ENCODE measurements at places on chromosomes 4 and X. TPM values are rescaled to one million over a fixed set of nuclear protein-coding genes. Genes with fewer than 3 reads are reported as not detected.

The PDZD4 gene
- 21.0 TPM for total RNA-seq

DNA sequence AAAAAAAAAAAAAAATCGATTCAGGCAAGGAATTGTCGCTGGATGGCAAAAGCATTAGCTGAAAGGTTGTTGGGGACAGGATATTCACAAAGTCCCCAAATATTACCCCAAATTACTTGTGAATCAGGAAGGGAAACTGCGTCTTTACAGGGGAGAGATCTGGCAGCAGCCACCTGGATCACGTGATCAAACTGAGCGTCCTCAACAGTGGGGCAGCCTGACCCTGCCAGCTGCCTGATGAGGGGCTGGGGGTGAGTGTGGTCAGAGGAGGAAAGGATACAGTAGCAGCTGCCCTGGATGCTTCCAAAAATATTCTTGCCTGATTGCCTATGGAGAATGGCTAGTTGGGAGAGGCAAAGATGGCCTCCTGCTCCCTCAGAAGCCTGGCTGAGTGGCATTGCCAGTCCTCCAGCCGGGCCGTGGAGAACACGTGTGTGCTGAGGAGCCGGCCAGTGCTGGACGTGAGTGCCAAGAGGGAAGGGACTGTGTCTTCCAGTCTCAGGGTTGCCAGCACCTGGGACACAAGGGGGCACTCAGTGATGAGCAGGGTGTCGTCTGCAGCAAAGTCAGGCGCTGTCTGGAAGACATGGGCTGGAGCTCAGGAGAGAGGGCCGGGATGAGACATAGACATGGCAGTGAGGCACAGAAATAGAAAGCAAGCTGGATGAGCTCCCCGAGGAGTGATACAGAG is 3.0 kb upstream of the LAGE3 start:
- no peak for DNase-seq

- DNase-seq = no peak
These were observed 478.9 kb downstream of the KCNIP4 start for GRCh38 chr4:21469438-21470300.

GRCh38 chr4:137363496-137363895 is 168.8 kb downstream of the PCDH18 start:
- DNase-seq = no peak

DNA sequence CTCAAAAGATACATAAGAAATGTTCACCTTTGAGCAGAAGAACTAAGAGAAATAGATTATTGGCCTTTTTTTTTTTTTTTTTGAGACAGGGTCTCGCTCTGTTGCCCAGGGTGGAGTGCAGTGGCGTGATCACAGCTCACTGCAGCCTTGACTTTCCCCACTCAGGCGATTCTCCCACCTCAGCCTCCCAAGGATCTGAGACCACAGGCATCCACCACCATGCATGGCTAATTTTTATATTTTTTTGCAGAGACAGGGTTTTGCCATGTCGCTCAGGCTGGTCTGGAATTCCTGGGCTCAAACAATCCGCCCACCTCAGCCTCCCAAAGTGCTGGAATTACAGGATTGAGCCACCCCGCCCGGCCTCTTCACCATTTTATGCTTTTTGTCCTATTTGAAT is 2.9 kb upstream of the TLR6 start:
- DNase-seq = no peak

Measured in uterus (tissue), 4 donors.